ENCODE measurements at places on chromosomes 5 and 9.
A peak's percentile ranks its signal among the peaks of the same experiment; 100 is the strongest.

DNA sequence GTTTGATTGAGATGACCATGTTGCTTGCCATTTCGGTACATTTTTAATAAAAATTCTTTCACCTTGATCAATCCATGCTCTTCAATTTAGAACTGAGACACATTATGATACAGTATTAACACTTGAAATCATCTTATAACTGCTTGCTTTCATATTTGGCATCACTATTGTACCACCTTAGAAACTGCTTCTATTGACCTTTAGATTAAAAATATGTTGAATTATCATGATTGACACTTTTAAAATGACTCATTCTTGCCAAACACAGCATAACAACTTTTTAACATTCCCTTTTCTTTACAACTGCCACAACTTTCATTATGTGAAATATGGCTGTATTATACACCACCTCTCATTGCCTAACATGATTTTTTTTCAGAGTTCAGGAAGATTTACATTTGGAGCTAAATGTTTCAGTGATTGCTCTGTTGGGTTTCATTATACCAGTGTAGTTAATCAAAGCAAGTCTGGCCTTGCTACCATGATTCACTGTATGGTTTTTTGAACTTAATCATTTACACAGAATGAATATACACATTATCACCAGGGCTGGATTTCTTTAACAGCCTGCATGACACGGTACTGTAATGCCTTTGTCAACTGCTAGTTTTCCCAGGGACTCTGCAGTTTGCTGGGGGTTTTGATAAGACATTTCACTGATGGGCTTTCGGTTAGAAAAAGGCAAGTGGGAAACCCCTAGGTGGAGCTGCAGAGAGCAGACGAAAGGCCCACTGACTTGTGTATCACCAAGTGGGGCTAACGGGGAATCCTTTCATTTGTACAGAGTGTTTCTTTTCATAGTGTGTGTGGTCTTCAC lies 93.6 kb upstream of the TLE4 start:
- DNase-seq = peak; percentile 22

DNA sequence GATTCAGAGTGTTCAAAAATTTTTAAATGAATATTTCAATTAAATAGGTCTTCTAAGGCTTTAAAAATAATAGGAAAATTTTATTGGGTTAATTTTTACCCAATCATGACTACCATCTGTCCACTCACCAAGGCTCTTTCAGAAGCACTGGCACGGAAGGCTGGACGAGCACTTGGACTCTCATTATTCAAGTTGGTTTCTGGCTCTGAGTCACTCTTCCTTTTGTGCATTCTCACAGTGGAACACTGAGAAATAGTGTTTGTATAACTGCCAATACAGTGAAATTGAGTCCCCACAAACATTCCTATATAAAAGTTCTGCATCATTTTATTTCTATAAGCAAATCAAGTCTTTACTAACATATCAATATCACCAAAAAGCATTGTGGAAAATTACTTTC lies 1149.0 kb downstream of the EFNA5 start:
- peak; percentile 80 for DNase-seq

GRCh38 chr9:7201196-7201595 lies 443.4 kb downstream of the KDM4C start:
- DNase-seq = no peak

- no peak for DNase-seq
These were observed 132.0 kb downstream of the NSG2 start for GRCh38 chr5:174177531-174177930.

GRCh38 chr5:99788482-99788881 lies 746.7 kb upstream of the FAM174A start:
- no peak for DNase-seq

DNA sequence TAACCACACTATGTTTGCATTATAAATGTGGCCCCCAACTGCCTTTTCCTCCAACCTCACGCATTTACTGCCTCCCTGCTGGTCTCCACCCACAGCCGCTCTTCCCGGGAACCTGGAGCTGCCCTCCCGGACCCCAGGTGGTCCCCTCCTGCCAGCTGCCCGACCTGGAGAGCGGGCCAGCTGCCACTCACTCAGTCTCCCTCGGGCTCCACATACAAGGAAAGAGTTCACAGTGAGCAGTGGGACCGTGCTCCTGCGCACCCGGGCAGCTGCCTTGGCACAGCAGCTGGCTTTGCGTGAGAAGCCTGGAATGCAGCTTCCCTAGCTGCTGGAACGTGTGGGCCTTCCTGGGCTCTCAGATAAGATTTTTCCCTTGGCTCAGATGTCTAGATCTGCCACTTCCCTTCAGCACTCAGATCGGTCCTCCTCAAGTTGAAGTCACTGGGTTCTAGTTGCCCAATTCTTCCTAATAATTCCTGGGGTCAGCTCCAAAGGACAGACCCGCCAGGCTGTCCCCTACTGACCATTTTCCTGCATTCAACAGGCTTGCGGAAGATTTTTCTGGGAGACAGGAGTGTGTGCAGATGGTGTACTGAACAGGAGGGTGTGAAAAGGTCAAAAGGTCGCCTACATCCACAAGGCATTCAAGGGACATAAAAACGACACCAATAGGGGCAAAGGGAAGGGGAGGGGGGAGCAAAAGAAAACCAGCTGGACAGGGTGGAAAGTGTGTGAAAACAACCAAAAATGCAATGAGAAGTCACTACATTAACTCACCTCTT lies 69.1 kb downstream of the MYO10 start:
- peak; percentile 72 for DNase-seq

- no peak for DNase-seq
These were observed 85.9 kb upstream of the MAP3K1 start for GRCh38 chr5:56729488-56729887.

- no peak for DNase-seq
These were observed 7.5 kb upstream of the UBQLN1 start for GRCh38 chr9:83715221-83715620.

DNA sequence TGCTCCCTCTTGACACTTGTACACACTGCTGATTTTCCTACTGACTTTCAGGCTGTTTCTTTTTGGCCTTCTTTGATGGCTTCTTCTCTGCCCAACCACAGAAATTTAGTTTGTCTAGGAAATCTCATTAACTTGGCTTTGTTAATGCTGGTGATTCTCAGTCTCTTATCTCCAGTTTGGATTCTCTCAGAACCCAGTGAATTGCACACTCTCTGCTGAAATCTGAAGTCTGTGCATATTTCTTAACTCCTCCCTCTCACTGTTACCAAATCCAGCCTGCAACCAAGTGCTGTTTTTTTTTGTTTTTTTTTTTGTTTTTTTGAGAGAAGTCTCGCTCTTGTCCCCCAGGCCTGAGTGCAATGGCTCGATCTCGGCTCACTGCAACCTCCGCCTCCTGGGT lies 117.2 kb downstream of the CDC42SE2 start:
- DNase-seq = no peak

DNA sequence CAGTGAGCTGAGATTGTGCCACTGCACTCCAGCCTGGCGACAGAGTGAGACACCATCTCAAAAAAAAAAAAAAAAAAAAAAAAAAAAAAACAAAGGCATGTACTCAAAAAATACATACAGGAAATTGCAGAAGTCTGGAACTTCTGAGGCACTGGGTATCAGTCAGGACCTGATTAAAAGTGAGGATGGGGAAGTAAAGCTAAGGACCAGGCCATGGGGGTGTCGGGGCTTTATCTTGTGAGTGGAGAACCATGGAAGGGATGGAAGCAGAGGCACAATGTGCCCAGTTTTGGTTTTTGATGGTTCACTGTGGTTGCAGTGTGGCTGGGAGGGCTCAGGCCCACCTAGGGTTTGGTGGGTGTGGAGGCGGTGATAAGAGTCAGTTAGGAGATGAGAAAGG lies 212.7 kb upstream of the PIK3R1 start:
- DNase-seq = no peak

- DNase-seq = no peak
These were observed 158.3 kb downstream of the FAM174A start for GRCh38 chr5:100693481-100693880.

- no peak for DNase-seq
These were observed 45.2 kb downstream of the TLE4 start for GRCh38 chr9:79616971-79617370.

- DNase-seq = no peak
These were observed 355.9 kb upstream of the TLE4 start for GRCh38 chr9:79215821-79216220.

DNA sequence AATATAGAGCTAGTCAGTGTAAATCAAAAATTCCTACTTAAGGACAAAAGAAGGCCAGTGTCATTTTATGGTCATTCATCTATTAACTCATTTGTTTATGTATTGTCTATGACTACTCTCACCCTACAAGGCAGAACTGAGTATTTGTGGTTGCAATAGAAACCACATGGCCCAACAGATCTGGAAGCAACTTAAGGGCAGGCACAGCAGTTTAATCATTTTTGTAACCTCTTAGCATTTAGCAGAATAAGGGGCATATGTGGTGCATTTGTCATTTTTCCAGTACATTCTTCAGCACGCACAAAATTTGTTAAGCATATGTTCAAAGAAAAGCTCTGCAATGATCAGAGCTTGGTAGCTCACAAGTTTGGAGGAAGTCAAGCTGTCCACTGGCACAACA lies 1.1 kb downstream of the FKBP15 start:
- peak; percentile 46 for DNase-seq
